ENCODE measurements at places on chromosomes 7 and 10.

DNA sequence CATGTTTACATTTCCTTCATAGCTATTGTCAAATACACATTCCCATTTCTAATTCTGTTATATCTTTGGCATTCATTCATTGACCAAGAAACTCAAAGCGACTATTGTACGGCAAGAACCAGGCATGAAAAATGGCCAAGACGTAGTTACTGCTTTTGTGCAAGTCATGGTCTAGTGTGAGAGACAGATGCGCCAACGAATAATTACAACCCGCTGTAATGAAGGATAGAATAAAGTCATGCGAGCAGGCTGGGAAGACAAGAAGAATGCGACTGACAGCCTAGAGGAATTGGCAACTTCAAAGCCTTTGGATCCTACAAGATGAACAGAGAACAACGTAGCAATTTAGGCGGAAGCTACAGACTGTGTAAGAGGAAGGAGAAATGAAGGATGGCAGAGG is 221.2 kb downstream of the CALN1 start:
- DNase-seq = no peak

DNA sequence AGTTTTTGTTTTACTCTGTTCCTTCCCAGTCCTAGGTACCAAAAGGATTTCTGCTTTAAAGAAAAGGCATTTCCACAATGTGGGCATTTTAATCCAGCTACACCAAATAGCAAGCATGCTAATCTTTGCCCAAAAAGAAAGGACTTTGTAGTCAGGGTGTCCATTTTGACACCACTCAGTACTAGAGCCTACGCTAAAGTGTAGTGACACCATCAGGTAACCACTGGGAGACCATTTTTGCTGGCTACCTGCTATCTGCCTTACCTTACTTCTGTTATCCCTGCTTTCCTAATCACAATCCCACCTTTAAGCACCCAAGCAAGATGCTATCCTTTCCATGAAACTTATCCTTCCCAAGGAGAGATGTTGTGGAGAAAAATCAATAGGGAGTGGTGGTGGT is 129.7 kb downstream of the VPS50 start:
- DNase-seq = no peak

GRCh38 chr10:126225672-126226008 is 162.6 kb downstream of the ADAM12 start:
- no peak for DNase-seq

- no peak for DNase-seq
Observed at GRCh38 chr10:64312876-64313275, 791.7 kb downstream of the REEP3 start.

- no peak for DNase-seq
Observed at GRCh38 chr10:129025787-129026186, 441.3 kb upstream of the MGMT start.

GRCh38 chr10:93376372-93377293 is 105.5 kb downstream of the MYOF start:
- DNase-seq = peak; percentile 31

- no peak for DNase-seq
Observed at GRCh38 chr7:85489498-85489897, 302.6 kb upstream of the SEMA3D start.

DNA sequence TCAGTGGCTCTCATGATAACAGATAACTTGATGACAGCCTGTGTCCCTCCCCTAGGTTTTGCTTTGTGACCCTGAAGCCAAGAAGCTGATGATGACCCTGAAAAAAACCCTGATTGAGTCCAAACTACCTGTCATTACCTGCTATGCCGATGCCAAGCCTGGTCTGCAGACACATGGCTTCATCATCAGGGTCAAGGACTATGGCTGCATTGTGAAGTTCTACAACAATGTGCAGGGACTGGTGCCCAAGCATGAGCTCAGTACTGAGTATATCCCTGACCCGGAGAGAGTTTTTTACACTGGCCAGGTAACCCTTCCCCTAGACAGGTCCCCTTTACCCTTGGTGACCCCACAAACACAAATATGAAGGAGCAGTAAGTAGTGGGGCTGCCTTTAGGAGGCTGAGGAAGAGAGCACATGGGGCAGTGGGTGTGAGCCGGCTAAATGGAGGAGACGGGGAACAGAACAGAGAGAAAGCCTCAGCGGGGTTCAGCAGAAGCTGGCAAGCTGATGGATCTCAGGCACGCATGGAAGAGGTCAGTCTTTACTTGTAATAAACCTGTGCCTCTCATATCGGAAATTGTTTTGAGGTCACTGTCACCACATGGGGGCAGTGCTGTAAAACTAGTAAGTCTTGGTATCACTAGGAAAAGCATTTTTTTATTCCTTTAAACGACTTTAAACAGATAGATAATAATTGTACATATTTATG is 20.2 kb downstream of the PDCD11 start:
- DNase-seq = peak; percentile 50

GRCh38 chr10:133229265-133230043 is 563 bp upstream of the UTF1 start:
- DNase-seq = peak; percentile 15

- DNase-seq = no peak
Observed at GRCh38 chr10:60511477-60512229, 122.0 kb upstream of the ANK3 start.

- no peak for DNase-seq
Observed at GRCh38 chr10:131172433-131172832, 139.1 kb downstream of the TCERG1L start.

DNA sequence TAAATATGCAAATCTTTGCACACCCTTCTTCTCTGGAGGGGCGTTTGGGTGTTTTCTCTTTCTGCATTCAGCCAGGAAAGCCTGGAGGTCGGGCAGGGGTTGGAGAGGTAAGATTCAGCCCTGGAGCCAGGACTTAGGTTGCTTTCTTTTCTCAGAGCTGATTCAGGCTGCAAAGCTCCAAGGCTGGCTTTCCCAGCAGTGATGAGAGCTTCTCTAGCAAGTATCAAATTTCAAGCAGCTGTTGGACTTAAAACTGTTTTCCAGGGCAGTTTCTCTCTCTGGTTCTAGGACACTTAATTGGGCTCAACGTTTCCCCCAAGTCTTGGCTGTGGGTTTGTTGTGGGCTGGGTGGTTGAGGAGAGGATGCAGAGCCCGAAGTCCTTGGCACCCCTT is 608 bp downstream of the AKR1B10 start:
- no peak for DNase-seq

DNA sequence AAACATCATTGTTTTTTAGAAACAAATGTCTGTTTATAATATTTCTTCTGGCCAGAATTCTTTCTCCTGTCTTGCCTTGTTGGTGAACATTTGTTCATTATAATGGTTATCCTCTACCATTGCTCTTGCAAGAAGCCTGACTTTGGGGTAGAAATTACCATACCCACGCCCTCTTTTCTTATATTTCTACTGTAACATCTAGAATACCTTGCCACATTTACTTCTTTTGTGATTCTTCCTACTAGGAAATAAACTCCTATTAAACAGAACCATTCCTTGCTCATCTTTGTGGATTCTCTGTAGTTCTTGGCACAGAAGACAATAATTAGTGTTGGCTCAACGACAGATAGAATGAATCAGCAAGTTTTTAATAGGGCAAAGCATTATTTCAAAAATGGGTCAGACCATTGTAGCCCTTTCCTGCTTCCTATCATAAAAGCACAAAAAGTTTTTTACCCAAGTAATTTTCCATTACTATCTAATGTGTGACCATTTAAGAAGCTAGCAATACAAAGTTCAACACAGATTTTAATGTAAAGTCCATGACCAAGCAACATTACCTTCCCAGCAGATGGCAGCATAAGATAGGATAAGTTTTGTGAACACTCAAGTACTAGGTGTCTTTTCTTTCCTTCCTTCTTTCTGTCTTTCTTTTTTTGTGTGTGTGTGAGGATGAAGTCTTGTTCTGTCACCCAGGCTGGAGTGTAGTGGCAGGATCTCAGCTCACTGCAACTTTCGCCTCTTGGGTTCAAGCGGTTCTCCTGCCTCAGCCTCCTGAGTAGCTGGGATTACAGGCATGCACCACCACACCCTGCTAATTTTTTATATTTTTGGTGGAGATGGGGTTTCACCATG is 270.4 kb downstream of the HGF start:
- no peak for DNase-seq

GRCh38 chr7:69567800-69568199 is 30.5 kb upstream of the AUTS2 start:
- no peak for DNase-seq

- DNase-seq = no peak
Observed at GRCh38 chr10:86333826-86334487, 32.6 kb downstream of the GRID1 start.

- DNase-seq = no peak
Observed at GRCh38 chr7:84100866-84101265, 93.7 kb downstream of the SEMA3A start.

DNA sequence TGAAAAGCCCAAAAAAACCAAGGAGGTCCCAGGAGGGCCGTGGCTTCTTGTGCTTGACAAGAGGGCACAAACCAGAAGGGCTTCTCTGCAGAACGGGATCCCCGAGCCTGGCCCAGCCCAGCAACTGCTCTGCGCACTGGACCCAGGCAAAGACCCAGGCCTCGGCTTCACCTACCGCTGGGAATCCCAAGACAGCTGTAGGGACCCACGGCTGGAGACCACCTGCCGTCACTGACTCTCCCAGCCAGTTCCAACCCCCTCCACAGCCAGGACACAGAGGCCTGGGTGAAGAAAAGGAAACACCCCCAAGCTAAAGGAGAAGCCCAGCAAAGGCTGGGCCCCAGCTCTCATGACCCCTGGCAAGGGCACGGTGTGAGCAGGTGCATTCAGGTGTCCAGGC is 24.3 kb downstream of the PDGFA start:
- no peak for DNase-seq

- no peak for DNase-seq
Observed at GRCh38 chr10:16966991-16967865, 150.0 kb upstream of the RSU1 start.

DNA sequence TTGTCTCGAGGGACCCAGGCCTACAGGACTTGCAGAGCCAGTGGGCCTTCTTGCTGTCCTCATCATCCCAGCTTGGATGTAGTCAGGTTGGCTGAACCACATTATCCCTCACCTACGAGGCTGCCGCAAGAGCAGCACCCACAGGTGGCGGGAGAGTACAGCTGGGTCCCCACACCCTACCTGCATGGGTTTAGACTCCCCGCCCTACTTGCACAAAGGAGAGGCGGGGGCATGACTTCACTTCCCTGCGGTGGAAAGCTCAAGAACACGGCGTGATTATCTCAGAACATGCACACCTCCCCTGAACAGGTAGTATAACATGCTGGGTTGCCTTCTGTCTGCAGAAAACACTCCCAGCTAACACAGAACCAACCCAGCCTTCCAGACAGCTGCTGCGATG is 57.5 kb downstream of the CTBP2 start:
- DNase-seq = no peak

GRCh38 chr7:121000081-121000983 is 11.8 kb downstream of the CPED1 start:
- DNase-seq = no peak

GRCh38 chr7:157519246-157519645 is 182.4 kb downstream of the DNAJB6 start:
- no peak for DNase-seq

- DNase-seq = no peak
Observed at GRCh38 chr7:73437621-73438416, 4.2 kb downstream of the FZD9 start.

- no peak for DNase-seq
Observed at GRCh38 chr7:38541440-38541839, 89.7 kb downstream of the AMPH start.

DNA sequence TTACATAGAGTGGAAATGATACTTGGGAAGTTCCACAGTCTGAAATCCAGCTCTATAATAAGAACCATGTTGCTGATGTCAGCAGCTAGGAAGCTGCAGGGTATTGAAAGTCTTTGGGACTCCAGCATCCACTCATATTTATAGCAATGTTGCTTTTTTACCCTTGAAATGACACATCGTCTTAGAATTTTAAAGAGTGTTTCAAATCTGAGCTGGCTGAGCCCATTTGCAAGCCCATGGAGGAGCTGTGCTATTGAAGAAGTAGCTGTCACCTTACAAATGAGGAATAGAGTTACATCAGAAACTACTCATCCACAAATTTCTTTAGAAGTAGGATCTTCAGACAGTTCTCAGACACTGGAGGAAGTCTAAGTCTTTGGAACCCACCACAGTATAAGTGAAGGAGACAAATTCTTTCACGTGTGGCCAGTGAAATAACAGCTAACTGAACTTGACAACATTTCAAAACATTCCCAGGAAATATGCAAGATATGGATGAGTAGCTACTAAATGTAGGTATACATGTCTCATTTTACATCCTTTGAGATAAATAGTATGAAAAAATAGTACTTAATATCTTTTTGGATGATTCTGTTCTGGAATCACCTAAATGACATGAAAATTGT is 203.6 kb downstream of the ZNF365 start:
- DNase-seq = no peak

- DNase-seq = no peak
Observed at GRCh38 chr10:30371954-30372353, 22.9 kb upstream of the MTPAP start.

DNA sequence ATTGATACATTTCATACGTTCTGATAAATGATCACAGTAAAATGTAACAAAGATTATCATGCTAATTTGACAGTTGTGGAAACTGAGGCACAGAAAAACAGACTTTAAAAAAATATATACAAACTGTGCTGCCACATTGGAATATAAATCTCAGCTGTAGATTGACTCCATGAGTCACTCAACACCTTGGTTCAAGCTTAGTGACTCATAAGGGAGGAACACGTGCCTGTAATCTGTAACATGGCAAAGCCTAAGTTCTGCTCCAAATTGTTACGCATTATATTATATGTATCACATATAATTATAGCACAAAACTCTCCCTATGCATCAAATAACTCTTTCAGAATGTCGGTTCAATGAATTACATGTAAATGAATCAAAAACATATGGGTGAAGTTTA is 1047.5 kb downstream of the GATA3 start:
- DNase-seq = no peak

DNA sequence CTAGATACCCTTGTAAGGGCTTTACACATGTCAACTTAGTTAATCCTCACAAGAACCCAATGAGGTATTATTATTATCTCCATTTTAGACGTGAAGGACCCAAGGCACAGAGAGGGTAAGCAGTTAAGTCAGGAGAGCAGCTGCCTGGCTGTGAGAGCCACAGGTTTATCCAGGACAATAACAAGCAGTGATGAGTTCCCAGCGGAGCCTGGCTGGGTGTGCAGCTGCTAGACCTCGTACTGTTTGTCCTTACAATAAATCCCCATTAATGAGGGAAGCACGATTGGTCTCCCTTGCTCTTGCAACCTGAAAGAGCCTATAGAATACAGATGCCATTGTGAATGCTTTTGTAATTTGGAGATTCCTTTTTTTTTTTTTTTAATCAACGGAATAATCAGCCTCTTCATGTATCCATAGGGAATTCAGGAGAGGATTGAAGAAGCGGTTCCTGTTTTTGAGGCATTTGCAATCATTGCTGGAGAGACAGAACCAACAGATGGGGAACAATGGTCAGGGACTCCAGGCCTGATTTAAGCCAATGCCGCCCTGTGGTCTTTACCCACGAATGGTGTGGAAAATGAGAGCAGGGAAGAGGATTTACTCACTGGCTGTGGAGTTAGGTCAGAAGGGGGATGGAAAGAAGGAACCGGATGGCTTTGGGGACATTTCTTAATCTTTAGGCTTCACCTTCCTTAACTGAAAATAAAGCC is 12.3 kb upstream of the ASB4 start:
- DNase-seq = no peak
